ENCODE measurements at places on chromosomes 7 and 10. TPM values are rescaled to one million over a fixed set of nuclear protein-coding genes. Genes with fewer than 3 reads are reported as not detected.

- no peak overlapping the region for H3K4me3 ChIP-seq
- no peaks in the 10 kb centered on the region for H3K4me1 ChIP-seq
- DNase-seq, result no peak
- H3K27ac ChIP-seq, result no peak overlapping the region
- no peaks in the 10 kb centered on the region for H3K36me3 ChIP-seq
Observed at GRCh38 chr7:12458520-12459131, 55.0 kb upstream of the VWDE start.

Gene HKDC1
- 0.28 TPM for total RNA-seq

GRCh38 chr10:9381733-9382532 lies 1327.4 kb downstream of the GATA3 start:
- no peaks in the 10 kb centered on the region for H3K36me3 ChIP-seq

DNA sequence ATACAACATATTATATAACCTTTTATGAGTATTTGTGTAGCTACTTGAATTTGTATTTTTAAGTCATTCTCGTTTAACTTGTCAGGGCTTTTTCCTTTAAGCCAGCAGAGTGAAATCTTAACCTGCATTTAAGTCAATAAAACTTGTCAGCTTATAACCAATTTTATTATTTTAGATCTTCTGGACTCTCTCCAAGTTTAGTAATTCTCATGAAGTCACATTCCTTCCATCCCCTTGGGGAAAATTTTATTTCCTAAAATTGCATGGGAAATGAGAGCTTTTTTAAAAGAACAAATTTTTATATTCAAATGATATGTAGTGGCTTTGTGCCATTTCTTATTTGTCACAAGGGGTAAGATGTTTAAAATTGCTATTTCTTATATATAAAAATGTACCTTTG lies 74.0 kb downstream of the SEPTIN7 start:
- no peak overlapping the region for H3K4me3 ChIP-seq
- DNase-seq, result no peak
- H3K27ac ChIP-seq, result no peak overlapping the region
- H3K4me1 ChIP-seq, result peaks cover 3% of the 10 kb centered on the region

Gene CPXM2
- not detected for total RNA-seq

DNA sequence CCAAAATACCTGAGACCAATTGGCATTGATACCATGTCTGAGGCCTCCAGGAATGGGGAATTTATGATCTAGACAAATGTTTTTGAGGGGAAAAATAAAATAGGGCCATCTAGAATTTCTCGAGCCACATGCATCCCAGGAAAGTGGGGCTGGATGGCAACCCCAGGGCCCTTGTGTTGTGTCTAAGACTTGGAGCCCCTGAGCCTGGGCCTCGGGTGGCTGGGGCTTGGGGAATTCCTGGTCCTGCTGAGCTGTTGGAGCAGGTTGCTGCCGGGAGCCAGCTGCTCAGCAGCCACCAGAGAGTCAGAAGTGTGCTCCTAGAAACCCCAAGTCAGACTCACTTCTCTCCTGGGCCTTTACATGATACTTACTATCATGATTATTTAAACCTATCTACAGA lies 172.9 kb downstream of the WDR37 start:
- no peak overlapping the region for H3K27ac ChIP-seq
- DNase-seq, result no peak
- H3K4me3 ChIP-seq, result no peak overlapping the region

DNA sequence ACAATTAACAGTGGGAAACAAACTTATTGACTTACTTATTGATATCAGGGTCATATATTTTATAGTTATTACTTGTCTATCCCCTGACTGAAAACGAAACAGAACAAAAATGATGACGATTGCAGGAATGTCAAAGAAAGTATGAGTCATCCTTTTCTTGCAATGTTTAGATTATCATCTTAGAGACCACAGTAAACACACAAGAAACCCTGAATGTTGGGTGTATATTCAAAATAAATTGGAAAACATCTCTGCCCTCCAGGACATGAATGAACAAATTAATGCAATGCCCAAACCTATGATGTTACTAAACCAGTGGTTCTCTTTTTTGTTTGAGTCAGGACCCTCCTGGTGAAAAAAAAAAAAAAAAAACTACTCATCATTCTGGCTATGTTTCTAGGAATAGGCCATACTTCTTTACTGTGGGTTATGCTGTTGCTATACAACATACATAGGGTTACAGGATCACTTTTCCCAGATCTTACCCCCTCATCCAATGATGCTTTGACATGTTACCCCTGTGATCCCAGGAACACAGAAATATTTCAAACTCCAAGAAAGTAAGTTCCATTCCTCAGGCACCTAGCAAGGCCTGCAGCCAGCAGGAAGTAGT lies 623.4 kb upstream of the IGFBP3 start:
- no peak for DNase-seq
- no peak overlapping the region for H3K27ac ChIP-seq
- H3K36me3 ChIP-seq, result no peaks in the 10 kb centered on the region
- H3K4me1 ChIP-seq, result no peaks in the 10 kb centered on the region
- H3K27me3 ChIP-seq, result peaks cover 5% of the 10 kb centered on the region

DNA sequence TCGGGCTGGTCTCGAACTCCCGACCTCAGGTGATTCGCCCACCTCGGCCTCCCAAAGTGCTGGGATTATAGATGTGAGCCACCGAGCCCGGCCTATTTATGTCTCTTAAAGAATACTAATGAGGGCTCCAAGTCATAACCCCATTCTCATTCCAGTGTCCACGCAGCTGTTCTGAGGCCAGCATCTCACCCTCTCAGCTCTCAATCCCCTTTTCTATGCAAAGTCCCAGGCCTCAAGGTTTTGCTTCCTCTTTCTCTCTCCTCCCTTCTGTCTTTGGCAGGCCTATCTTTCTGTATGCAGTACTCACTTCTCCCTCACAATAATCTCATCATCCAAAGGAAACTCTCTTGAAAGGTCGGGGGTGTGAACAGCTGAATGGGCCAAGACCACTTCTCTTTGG lies 28.0 kb upstream of the VSIR start:
- H3K36me3 ChIP-seq, result no peaks in the 10 kb centered on the region
- H3K27ac ChIP-seq, result no peak overlapping the region
- no peak overlapping the region for H3K4me3 ChIP-seq

DNA sequence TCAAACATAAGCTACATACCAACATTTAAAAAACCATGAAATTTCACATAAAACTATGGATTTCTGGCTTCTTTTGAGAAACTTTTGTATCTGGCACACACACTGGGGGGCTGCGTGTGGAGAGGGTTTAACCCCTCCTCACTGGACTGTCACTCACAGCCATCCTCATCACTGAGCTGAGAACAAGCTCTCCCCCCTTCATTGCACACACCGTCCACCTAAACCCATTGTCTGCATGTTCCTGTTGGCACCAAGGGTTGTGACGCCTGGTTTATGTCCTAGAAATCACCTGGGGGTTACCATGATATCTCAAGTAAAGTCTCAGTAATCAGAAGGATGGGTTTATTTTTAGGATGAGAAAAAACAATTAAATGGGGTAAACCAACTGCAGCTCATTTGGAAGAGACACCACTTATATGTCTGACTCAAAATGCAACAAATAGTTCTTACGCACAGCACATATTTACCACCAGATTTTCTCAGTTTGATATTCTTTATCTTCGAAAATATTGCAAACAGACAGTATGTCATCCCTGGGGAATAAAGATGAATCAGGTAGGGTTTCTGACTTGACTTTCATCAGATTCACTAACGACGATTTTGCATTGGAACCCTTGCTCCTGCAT lies 218.5 kb upstream of the KLF6 start:
- no peak for DNase-seq
- H3K4me1 ChIP-seq, result peaks cover 4% of the 10 kb centered on the region
- no peak overlapping the region for H3K4me3 ChIP-seq
- peaks cover 10% of the 10 kb centered on the region for H3K27me3 ChIP-seq

DNA sequence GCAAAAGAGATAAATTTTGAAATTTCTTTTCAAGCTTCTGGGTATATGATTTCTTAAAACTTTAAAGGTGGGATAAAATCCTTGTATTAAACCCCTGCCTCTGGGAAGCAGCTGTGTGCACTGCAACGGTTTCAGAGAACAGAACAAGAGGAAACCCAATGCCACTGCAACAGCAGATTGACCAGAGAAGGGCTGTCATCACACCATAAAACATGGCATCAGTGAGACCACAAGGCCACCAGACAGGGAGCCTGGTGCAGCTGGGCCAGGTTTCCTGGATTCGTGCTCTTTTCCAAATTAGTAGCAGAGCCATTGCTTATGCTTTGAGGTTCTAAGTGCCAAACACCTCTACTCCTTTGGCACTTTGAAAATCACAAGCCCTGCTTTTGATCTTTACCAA lies 152.4 kb downstream of the PRPF18 start:
- no peak overlapping the region for H3K4me3 ChIP-seq
- no peak overlapping the region for H3K27ac ChIP-seq
- no peaks in the 10 kb centered on the region for H3K36me3 ChIP-seq

GRCh38 chr7:981793-982510 lies 1.0 kb upstream of the CYP2W1 start:
- H3K27me3 ChIP-seq, result peaks cover 9% of the 10 kb centered on the region
- H3K4me3 ChIP-seq, result no peak overlapping the region
- no peaks in the 10 kb centered on the region for H3K4me1 ChIP-seq
- DNase-seq, result no peak
- H3K27ac ChIP-seq, result no peak overlapping the region

DNA sequence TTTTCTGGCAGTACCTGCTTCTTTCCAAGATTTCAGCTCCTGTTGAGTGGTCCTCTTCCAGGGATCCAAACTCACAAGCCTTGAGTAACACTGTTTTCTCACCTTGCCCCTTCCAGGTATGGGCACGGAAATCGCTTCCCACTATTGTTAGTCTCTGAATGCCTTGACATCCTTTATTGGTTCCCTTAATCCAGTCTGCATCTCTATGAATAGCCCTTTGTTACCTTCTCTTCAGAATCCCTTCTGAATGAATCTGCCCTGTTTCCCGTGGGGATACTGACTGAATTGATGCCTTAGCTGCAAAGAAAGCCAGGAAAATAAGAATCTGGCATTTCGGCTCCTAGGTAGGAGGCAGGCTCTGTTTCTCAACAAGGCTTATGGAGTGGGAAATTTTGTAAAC lies 467.7 kb downstream of the PLXNA4 start:
- H3K4me3 ChIP-seq, result no peak overlapping the region
- H3K27me3 ChIP-seq, result peaks cover 5% of the 10 kb centered on the region
- no peaks in the 10 kb centered on the region for H3K4me1 ChIP-seq
- H3K36me3 ChIP-seq, result no peaks in the 10 kb centered on the region
- DNase-seq, result no peak

Gene ADAM8
- 34.7 TPM for total RNA-seq

DNA sequence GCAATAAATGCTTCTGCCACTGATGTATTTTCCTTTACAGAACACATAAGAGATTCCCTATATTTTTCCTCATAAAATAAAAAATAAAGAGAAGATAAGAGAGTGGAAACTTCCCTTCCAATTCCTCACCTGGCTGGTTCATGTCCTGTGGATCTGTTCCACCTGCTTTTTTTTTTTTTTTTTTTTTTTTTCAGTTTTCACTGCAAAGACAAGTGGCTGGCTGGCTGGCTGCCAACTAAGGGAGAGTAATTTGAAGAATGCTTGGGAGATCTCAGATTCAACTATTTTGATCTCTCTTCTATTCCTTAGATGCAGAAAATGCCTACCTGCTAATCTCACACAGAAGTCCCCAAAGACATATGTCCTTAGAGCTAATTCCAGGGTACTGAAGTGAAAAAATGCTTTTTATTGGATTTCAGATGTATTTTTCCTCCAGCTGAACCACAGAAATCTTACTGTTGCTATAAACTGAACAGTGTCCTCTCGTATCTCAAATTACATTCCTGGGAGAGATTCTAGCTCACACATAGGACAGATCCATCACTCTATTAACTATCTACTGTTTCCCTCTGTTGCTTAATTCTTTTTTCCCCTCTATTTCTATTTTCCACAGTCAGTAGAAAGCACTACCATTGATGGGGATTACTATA lies 120.8 kb downstream of the NRCAM start:
- DNase-seq, result no peak
- H3K4me1 ChIP-seq, result peaks cover 16% of the 10 kb centered on the region
- no peak overlapping the region for H3K27ac ChIP-seq
- no peak overlapping the region for H3K4me3 ChIP-seq
- no peaks in the 10 kb centered on the region for H3K27me3 ChIP-seq

Gene WIPF3
- total RNA-seq, result not detected

DNA sequence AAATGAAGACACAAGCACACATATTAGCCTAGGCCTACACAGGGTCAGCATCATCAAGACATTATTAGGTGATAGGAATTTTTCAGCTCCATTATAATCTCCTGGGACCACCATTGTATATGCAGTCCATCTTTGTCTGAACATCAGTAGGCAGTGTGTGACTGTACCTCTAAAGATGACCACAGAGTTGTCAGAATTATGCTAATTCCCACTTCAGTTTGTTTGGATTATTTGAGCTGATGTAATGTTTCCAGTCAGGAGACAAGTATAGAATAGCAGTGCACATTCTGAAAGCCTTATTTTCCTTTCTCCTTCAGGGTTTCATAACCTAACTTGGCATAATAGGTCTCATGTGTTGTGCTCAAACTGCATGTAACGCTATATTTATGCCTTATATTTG lies 306.4 kb downstream of the NXPH1 start:
- no peaks in the 10 kb centered on the region for H3K4me1 ChIP-seq
- H3K27ac ChIP-seq, result no peak overlapping the region
- no peak overlapping the region for H3K4me3 ChIP-seq

DNA sequence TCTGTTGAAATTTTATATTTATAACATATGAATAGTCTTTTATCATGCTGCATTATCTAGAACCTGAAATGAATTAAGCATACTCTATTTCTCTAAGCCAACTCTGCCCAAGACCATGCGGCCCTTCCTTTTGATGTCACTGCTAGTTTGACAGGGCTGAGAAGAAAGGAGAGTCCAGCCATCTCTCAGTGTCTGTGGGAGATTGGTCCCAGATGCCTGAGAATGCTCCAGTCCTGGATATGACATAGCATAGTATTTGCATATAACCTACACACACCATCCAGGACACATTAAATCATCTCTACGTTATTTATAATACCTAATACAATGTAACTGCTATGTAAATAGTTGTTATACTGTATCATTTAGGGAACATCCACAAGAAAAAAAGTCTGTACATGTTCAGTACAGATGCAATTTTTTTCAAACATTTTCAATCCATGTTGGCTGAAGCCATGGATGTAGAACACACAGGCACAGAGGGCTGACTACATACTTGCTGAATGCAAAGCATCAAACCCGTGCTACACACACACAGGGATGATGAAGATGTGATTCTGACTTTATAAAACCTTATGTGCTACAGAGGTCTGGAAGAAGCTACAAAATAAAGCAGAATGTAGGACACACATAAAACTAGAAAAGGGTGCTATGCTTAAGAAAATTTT lies 315.4 kb downstream of the PARD3 start:
- no peaks in the 10 kb centered on the region for H3K4me1 ChIP-seq
- H3K27ac ChIP-seq, result no peak overlapping the region
- no peak overlapping the region for H3K4me3 ChIP-seq
- H3K27me3 ChIP-seq, result no peaks in the 10 kb centered on the region
- no peak for DNase-seq

- peaks cover 14% of the 10 kb centered on the region for H3K27me3 ChIP-seq
- no peak for DNase-seq
- H3K4me3 ChIP-seq, result no peak overlapping the region
- H3K36me3 ChIP-seq, result no peaks in the 10 kb centered on the region
- no peak overlapping the region for H3K27ac ChIP-seq
- H3K4me1 ChIP-seq, result no peaks in the 10 kb centered on the region
Observed at GRCh38 chr7:54888067-54888733, 129.2 kb upstream of the SEC61G start.

All from activated naive CD8-positive, alpha-beta T cell treated with anti-CD3 and anti-CD28 coated beads for 36 hours (primary cell).